CD4-positive, alpha-beta T cell treated with Interleukin-12 subunit alpha and Interleukin-12 subunit beta, for 1 hour (primary cell): ENCODE measurements at places on chromosomes 13 and 19.

- DNase-seq, result no peak
Observed at GRCh38 chr19:49860336-49861102, 6.9 kb downstream of the PNKP start.

- no peak for DNase-seq
Observed at GRCh38 chr19:33860312-33861090, 63.8 kb downstream of the KCTD15 start.

DNA sequence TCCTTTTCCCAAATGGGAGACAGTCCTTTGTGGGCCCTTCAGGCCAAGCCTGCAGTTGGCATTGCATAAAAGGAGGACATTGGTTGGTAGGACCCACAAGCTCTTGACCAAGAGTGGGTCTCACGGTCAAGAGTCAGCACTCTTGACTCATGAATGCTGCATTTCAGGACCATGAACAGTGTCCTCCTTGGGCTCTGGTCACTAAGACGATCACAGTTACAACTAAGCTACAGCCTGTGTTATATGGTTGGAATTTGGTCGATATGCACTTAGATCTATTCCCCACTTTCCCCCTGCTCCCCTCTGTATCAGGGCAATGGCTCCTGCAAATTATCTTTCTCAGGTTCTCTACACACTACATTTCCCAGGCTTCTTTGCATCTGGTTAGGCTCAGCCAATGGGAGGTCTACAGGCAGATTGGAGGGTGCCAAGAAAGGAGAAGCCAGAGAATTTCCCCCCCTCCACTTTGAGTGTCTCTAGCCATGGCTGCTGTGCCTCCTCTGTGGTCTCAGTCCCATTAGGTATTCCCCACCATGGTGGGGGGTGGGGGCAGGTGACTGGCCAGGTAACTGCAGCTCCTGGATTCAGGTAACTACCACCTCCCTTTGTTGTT, 3.1 kb upstream of the OLFM2 start:
- DNase-seq, result no peak

- DNase-seq, result no peak
Observed at GRCh38 chr13:98252931-98253470, 75.9 kb upstream of the RNF113B start.

DNA sequence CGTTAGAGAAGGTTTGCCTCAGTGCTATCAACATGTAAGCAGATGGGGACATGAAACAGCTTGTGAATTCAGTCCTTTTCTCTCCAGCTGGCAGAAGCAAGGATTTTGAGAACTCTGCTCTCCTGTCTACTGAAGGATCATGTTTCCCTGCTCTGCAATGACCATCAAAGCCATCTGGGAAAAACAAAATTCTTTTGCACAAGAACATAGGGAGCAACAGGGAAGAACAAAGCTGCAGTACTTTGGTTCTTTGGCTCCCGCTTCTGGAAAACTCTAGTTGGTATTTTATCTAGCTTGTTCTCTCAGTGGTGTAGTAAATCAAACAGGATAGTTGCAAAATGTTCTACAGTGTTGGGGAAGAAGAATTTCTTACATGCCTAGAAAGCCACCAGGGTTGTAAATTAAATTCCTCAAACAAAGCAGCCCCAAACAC, 270.4 kb downstream of the ENOX1 start:
- no peak for DNase-seq

DNA sequence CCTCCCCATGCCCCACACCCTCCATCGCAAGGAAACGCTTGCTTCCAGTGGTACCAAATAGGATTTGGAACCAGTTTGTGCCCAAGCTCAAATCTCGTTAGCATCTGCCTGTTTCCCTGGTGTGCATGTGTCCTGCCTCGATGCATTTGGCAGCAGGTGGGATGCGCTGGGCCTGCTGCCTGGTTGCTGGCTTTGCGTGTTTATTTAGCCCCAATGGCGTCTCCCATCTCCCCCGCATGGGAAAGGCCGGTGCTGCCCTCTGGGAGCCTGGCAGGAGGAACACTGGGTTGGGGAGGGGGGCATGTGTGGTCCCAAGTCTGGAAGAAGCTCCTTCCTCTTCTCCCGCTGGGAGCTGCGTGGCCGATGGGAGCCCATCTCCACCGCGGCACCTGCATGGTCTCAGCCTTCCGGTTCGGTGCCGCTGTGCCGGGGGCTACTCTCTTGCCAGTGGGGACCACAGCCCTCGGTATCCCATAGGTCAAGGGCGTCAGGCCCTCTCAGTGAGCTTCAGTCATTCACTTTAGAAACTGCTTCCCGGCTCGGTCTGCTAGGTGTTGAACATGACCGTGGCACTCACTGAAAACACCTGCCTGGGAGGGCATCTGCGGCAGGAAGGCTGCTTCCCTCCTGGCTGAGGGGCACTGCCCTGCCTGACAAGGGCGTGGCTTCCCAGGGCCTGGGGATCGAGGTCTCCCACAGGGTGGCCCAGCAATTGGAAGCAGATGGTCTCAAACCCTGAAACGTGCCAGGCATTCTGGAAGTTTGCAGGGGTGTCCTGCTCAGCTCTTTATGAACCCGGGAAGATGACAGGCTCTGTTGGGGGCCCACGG, 11.8 kb upstream of the F7 start:
- DNase-seq, result no peak

DNA sequence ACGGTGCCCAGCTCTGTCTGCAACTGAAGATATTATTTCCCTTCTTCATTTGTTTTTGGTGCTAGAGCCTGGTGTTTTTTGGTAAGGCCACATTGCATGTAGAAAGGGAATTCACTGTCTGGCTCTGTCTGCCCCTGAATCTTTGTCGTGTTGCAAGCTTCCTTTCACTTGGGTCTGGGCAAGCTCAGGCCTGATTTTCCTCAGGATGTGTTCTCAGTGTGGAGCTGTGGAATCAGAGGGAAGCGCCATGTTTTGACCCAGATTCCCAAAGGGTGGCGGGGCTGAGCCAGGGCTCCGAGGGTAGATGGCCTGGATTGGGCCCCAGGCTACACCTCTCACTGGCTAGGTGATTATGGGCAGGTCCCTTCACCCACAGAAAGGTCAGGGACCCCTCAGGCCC, 8.6 kb downstream of the PRKCSH start:
- no peak for DNase-seq

GRCh38 chr13:34162544-34162933, 344.6 kb downstream of the RFC3 start:
- DNase-seq, result no peak

GRCh38 chr19:590396-590745, 690 bp downstream of the HCN2 start:
- DNase-seq, result peak; percentile 36

DNA sequence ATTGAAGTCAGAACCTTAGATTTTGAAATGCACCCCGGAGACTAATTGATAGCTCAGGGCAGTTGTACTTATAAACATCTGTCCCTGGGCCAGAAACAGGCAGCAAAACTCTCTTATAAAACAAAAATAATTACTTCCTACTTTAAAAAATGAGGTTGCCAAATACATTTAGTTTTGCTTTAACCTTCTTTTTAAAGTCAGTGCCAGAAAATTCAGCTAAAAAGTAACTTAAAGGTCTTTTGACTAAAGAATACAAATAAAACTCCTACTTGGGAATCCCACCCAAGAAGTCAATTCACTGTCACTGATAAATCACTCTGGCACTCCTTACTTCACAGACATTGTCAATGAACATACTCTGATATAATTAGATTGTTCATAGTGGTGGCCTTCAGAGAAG, 60.7 kb downstream of the DOCK9 start:
- no peak for DNase-seq

- DNase-seq, result no peak
Observed at GRCh38 chr13:41056194-41056593, 5.1 kb upstream of the WBP4 start.

- no peak for DNase-seq
Observed at GRCh38 chr13:106369858-106370257, 165.6 kb downstream of the EFNB2 start.

- DNase-seq, result no peak
Observed at GRCh38 chr19:5172859-5173630, 167.6 kb downstream of the PTPRS start.

GRCh38 chr13:53064731-53065130, 36.1 kb downstream of the OLFM4 start:
- no peak for DNase-seq

DNA sequence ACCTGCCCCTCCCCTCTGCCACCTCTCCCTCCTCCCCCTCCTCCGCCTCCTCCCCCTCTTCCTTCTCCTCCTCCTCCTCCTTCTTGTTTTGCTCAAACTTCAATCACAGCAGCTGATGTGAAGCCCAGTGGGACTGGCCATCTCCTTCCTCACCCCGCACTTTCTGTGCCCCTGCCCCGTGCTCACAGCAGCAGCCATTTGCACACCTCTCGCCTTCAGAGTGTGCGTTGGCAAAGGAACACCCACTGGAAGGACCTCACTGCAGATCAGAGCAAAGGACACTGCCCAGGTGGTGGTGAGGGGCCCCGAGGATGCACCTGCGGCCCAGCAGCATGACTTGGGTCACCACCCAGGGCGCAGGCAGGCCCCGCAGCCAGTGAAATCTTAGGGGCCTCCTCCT, 98.8 kb downstream of the SOX1 start:
- no peak for DNase-seq

GRCh38 chr13:110305949-110306339, 1.0 kb downstream of the COL4A1 start:
- no peak for DNase-seq

DNA sequence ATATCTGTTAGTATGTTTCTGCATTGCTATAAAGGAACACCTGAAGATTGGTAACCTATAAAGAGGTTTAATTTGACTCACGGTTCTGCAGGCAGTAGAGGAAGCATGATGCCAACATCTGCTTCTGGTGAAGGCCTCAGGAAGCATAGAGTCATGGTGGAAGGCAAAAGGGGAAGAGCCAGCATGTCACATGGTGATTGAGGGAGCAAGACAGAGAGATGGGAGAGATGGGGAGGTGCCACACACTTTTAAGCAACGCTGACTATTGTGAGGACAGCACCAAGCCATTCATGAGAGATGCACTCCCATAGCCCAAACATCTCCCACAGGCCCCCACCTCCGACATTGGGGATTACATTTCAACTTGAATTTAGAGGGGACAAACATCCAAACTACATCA, 32.8 kb downstream of the COG6 start:
- DNase-seq, result no peak

DNA sequence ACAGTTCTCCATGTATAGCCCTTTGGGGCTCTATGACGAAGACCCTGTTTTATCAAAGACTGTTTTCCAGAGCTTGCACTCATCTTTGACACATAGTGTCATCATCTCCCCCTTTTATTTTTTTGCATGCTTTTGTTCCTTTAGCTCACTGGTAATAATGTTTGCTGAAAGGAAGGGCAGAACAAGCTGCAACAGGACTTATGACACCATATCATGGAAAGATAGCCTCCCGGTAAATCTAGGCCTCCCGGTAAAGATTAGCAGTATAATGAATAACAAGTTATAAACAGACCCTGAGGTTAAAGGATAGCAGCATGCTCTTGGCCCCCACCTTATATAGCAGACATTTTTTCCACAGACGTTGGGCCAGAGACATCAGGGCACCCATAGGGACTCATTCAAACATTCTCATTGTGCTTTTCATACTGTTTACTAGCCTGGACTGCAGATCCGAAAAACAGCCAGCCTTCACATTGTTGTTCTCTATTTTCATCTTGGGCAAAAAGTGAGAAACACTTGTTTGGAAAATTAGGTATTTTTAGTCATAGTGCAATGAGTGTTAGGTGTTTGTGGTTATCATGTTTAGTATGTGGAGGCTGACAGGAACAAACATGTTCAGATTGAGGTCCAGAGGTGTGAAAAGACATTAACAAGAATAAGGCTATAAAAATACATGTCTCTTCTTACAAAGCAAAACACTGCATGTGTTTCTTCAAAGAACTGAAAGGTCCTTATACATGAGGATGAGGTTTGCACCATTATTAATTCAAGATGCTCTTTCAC, 136.9 kb upstream of the SPRY2 start:
- DNase-seq, result peak; percentile 7

DNA sequence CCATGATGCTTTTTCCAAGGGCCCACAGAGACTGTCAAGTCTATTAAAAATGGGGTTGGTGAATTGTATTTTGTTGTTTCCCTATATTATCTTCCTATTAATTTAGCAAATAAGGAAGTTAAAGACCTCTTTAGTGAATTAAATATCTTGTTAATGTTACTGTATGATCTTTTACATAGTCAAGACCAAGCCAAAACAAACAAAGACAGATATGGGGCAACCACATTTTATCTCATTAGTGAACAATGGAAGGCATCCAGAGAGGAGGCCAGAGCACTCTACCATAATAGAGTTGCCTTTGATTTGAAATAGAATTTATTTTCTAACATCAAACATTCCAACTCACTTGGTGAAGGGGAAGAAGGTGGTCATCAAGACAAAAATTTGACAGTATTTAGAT, 169.4 kb downstream of the B3GLCT start:
- no peak for DNase-seq

DNA sequence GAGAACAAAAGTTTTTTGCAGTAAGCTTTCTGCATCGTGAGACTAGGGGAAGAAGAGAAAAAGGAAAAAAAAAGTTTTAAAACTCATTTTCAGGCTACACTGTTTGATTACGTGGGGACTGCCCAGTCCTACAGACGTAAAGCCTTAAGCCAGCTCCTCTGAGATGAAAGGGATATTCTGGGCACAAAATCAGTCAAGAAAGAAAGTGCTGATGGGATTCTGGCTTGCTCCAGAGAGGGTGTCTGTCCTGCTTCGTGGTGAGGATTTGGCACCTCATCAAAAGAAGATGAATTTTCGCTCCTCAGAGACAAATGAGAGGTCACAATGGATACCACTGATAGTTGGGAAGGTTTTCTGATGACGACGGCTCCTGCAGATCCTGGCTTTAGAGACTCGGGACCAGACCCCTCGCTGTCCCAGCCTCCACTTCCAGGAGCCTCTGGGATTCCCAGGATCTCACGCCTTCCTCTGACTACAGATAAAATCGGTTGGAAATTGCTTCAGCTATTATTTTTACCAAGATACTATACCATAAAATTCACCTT, 9.7 kb downstream of the TEX29 start:
- DNase-seq, result no peak
